Thymus (tissue), 14 donors: ENCODE measurements at places on chromosomes 7 and 10. TPM values are rescaled to one million over a fixed set of nuclear protein-coding genes. Genes with fewer than 3 reads are reported as not detected.

NYAP1 gene
- total RNA-seq: 0.24 TPM

ZNF853 gene
- total RNA-seq: 2.8 TPM

TMEM178B gene
- 2.0 TPM for total RNA-seq

LHPP gene
- total RNA-seq: 6.3 TPM

IL6 gene
- 0.24 TPM for total RNA-seq

TMEM176A gene
- total RNA-seq: 11.0 TPM

ADAM8 gene
- total RNA-seq: 8.3 TPM

BTBD16 gene
- 0.14 TPM for total RNA-seq

IDI1 gene
- total RNA-seq: 40.5 TPM

MMRN2 gene
- 6.8 TPM for total RNA-seq

BMI1 gene
- 26.2 TPM for total RNA-seq

JAKMIP3 gene
- 0.19 TPM for total RNA-seq

KIAA1549 gene
- total RNA-seq: 1.9 TPM

SEMA3A gene
- 1.0 TPM for total RNA-seq

HPSE2 gene
- 0.05 TPM for total RNA-seq

RSPH10B2 gene
- total RNA-seq: 0.14 TPM

LOXL4 gene
- 0.99 TPM for total RNA-seq

BHLHA15 gene
- not detected for total RNA-seq

HMX2 gene
- 0.05 TPM for total RNA-seq

BTAF1 gene
- total RNA-seq: 49.9 TPM

ZNF33B gene
- total RNA-seq: 17.5 TPM

EFCAB10 gene
- 0.14 TPM for total RNA-seq

RTKN2 gene
- total RNA-seq: 5.0 TPM

MYO1G gene
- 47.0 TPM for total RNA-seq

RNF133 gene
- total RNA-seq: 0.19 TPM

PHYH gene
- total RNA-seq: 7.7 TPM

CALCR gene
- total RNA-seq: 0.05 TPM

SPDYE6 gene
- total RNA-seq: not detected

TAS2R4 gene
- 0.38 TPM for total RNA-seq

TMEM213 gene
- 0.05 TPM for total RNA-seq

ARHGAP21 gene
- 23.7 TPM for total RNA-seq

TAS2R39 gene
- not detected for total RNA-seq

PRR15 gene
- total RNA-seq: 0.09 TPM

TAS2R3 gene
- total RNA-seq: 0.52 TPM
